ENCODE measurements at places on chromosomes 12 and 14. TPM values are rescaled to one million over a fixed set of nuclear protein-coding genes. Genes with fewer than 3 reads are reported as not detected.

DNA sequence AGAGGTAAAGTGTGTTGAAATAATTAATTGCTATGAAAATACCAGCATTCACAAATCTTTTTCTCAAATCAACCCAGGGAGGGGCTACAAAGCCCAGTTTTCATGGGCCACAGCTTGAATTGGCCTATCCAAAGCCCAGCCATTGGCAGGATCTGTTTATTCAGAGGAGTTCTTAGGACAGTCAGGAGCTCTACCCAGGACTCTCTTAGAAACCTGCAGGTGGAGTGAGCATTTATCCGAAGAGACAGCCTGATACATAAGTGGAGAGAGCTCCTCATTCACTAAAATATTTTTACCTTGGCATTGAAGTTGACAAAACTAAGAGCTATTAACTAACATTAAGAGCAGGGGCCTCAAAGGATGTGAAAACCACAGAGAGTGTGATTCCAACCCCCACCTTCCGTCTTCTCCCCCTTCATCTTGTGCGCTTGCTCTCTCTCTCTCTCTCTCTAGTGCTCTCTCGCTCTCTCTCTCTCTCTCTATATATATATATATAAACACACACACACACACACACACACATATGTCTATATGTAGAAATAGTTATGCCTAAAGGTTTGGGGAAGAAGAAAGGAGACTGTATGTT, 315.5 kb downstream of the SNAPC1 start:
- DNase-seq = no peak

DNA sequence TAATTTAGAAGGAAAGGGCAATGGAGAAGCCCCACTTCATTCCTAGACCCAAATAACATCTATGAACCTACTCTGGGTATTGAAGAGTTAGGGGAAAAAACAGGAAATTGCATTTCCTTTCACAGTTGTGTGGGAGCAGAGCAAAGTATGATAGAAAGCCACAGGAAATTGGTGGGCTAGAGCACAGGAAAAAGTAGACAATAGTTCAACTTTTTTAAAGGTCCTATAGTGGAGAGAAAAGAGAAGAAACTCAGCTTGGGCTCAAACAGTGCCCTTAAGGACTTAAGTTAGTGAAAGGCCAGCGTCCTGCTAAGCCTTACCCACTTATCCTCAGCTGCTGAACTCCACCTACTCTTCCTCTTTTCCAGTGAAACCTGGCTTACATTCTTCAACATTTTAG, 258.1 kb downstream of the DPY19L2 start:
- DNase-seq = no peak

GRCh38 chr12:26809611-26810285, 23.2 kb downstream of the ITPR2 start:
- no peak for DNase-seq

- no peak for DNase-seq
Measured at GRCh38 chr12:6271281-6271680, 39.2 kb upstream of the PLEKHG6 start.

GRCh38 chr14:73788701-73789551, 62.7 kb upstream of the PTGR2 start:
- no peak for DNase-seq

DNA sequence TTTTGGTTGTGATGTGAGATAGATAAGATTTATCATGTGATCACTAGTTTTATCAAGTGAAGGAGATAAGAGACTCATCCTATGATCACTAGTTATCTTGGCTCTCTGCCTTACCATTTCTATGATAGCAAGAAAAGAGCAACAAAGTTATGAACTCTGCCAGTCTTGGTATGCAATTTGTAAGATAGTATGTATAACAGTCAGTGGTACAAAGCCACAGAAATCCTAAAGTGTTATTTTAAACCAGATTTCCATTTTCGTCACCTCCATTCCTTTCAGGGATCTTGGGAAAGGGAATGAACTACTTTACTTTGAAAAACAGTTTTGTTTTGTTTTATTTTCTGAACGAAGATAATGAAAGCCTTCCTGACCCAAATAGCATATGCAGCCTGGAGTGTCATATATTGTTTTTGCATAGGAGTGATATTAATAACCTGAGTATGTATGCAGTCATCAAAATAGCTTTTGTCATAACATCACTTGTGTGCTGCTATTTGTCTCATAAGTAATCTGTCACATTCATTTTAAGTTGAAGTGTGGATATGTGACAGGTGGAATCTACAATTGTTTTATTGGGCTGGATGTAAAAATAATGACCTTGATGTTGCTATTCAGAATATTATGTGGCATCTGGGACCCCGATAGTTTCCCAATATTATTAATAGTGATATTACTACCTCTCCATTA, 35.0 kb downstream of the FLRT2 start:
- DNase-seq = no peak

DNA sequence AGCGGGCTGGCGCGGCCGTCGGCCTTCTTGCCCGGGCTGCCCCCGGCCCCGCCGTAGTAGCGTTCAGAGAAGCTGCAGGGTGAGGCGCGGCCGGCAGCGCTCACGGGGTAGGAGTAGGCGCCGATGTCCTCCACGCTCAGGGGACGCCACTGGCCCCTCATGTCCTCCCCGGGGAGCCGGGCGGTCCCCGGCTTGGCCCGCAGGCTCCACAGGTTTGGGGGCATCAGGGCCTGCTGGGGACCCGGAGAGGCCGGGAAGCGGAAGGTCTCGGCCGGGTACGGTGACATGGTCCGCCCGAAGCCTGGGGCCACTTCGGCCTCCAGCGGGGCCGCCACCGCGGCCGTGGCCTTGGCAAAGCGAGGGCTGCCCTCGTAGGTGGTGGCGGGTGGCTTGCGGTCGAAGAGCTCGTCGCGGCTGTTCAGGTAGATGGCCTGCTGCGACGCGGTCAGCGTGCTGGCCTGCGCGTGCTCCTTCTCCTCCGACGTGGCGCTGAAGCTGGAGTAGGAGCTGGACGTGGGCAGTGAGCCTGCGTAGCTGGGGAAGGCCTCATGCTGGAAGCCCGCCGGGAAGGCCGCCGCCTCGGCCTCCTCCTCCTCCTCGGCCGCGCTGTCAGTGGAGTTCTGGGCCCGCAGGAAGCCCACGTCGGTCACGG, 48.7 kb downstream of the BEGAIN start:
- DNase-seq = no peak

DNA sequence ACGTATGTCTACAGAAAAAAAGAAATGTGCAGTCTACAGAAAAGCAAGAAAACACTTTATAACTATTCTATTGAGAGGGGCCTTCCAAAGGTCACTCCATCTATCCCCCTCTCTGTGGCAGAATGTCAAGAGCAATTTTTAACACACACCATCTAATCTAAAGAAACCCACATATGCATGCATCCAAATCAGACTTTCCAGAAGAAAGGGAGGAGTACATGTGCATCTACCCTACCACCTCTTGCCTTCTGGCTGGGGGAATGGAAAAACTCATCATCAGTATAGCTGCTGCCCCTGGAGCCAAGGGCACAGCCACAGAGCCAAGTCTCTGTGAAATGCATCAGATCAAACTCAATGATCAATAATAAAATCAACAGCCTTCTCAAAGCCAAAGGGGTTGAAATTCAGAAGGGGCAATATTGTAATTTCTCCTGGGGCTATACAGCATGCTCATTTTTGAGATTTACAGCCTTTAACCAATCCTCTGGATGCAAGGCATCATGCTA, 63.9 kb downstream of the ANO2 start:
- DNase-seq = no peak

DNA sequence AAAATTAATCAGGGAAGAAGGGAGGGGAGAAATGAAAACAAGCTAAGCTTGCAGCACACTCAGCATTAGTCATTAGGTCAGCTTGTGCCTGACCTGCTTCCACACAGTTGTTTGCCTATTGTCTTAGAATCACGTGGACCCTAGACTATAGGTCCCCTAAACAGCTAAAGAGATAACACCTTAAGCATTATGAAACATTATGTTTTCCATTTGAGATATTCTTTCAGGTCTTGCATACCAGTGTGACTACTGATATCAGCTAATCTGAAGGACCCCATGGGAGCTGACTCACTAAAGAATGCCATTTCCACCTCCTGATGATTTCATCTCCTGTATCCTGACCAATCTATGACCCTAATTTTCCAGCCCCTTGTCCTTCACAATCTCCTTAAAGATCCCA, 154.1 kb upstream of the FUT8 start:
- no peak for DNase-seq

DNA sequence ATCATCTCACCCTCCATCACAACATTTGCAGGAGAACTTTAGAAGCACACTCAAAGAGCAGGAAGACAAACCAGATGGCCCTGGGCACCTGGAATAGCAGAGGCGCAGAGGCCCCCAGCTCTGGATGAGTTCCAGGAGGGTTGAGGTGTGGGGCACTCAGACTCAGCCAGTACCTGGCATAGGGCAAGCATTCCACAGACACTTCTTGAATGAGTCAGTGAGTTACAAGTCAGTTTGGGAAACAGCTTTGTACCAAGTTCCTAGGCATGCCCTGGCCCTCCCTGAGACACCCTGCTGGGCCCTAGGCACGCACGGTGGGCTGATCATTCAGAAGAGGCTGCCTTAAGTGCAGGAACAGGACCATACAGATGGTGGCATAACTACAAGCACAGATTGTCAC, 54.3 kb downstream of the MAP3K9 start:
- no peak for DNase-seq

GRCh38 chr14:45082420-45082819, 1.5 kb upstream of the PRPF39 start:
- DNase-seq = no peak

GRCh38 chr14:29222671-29223268, 456.2 kb downstream of the FOXG1 start:
- DNase-seq = no peak

GRCh38 chr14:82850576-82850975, 1316.9 kb upstream of the SEL1L start:
- no peak for DNase-seq

DNA sequence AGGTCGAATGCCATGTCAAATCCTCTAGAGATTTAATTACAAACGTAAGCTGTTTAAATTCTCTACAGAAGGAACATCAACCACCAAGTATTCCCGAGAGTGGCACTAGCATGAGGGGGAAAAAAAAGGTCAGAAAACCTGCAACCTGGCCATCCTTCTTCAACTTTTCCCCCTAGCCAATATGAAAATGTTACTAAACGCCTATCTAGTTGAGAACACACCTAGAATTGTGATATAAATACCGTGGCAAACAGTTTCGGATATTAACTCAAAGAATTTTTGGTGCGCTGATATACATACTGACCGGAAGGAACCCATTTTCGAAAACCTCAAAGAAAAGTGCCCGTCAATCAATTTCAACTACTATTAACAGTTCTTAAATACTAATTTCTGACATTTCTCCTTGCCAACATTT, 1.8 kb downstream of the HNRNPC start:
- DNase-seq = no peak

DNA sequence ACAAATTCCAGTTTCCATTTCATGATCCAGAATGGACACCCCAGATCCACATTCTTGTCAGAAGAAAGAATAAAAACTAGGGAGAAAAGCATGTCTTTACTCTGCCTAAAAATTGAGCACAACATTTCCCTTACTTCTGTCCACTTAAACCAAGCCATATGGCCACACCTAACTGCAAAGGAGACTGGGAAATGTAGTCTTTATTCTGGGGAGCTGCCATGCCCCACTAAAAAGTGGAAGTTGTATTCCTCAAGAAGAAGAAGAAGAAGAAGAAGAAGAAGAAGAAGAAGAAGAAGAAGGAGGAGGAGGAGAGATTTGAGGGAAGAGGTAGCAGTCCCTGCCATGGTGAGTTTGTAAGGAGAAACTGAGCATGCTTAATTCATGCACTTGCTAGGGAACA, 84.5 kb downstream of the GPR65 start:
- no peak for DNase-seq

DNA sequence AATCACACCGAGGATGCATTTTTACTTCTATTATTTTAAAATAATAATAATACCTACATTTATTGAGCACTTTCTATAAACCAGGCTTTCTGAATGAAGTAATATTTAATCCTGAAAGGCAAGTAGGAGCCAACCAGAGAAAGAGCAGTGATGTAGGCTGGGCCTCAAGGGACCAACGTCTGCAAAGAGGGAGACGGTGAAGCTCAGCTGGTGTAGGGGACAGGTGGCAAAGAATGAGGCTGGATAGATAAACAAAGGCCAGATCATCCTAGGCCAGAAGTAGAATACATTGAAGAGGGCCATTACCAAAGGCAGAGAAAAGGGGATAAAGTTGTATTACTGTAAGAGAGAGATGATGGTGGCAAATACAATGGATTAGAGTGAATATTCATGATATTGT, 810 bp upstream of the TMBIM4 start:
- no peak for DNase-seq

DNA sequence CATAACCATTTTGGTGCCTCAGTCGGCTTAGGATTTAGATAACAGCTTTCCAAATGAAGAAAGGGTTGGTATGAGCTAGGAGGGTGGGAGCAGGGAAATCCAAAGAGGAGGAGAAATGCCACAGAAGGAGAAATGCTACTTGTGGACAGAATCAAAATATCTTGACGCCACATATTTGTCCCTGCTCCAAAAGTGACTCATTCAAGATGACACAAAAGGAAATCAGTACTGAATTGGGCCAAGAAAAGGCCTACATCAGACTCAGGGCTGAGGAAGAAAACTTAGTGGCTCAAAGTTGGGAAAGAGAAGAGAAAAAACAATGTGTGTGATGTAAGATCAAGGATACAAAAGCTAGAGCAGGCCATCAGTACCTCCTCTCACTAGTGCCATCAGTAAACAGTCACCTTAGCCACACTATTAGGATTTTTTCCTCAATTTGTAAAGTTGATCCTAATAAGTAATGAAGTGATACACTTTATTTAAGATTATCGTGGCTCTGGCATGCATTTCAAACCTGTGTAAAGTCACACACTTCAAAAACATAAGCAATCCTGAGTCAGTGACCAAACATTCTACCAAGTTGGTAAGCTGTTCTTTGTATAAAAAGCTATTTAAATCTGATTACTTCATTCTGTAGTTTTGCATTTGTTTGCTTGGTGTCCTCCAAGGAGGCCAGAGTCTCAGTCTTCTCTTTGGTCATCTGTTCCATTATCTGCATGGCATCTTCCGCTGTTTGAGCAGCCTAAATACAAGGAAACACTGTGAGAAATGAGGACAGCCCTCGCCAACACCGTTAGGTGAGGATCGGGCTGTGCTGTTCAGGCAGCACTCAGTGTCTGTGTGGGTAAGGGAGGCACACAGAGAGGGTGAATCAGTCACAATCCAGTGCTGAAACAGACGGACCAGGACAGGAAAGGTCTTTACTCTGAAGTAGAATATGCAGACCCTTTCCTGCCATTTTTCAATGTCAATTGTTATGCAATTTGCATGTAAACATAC, 52.6 kb upstream of the VPS33A start:
- DNase-seq = no peak

GRCh38 chr12:27123642-27124041, 41.3 kb upstream of the C12orf71 start:
- DNase-seq = no peak

- DNase-seq = no peak
Measured at GRCh38 chr14:97178781-97179180, 381.6 kb downstream of the VRK1 start.

- DNase-seq = no peak
Measured at GRCh38 chr12:90323217-90323616, 614.6 kb upstream of the ATP2B1 start.

Gene OR4E2
- total RNA-seq = not detected

Gene TRPV4
- 2.4 TPM for total RNA-seq

Gene NYNRIN
- 16.8 TPM for total RNA-seq

Gene NTF3
- total RNA-seq = not detected

Gene RABGGTA
- 22.7 TPM for total RNA-seq

Gene SPATS2
- total RNA-seq = 18.2 TPM

Gene SSTR1
- total RNA-seq = under 0.01 TPM

Gene RHOJ
- total RNA-seq = 21.0 TPM

Gene ANAPC5
- 172 TPM for total RNA-seq

Gene MYF5
- not detected for total RNA-seq

Gene SYCP3
- not detected for total RNA-seq
